ENCODE measurements at places on chromosomes 5 and 9. TPM values are rescaled to one million over a fixed set of nuclear protein-coding genes. Genes with fewer than 3 reads are reported as not detected.

The TRPM3 gene
- not detected for total RNA-seq

The PCDHA9 gene
- total RNA-seq, result 1.7 TPM

The IDNK gene
- total RNA-seq, result 5.7 TPM

DNA sequence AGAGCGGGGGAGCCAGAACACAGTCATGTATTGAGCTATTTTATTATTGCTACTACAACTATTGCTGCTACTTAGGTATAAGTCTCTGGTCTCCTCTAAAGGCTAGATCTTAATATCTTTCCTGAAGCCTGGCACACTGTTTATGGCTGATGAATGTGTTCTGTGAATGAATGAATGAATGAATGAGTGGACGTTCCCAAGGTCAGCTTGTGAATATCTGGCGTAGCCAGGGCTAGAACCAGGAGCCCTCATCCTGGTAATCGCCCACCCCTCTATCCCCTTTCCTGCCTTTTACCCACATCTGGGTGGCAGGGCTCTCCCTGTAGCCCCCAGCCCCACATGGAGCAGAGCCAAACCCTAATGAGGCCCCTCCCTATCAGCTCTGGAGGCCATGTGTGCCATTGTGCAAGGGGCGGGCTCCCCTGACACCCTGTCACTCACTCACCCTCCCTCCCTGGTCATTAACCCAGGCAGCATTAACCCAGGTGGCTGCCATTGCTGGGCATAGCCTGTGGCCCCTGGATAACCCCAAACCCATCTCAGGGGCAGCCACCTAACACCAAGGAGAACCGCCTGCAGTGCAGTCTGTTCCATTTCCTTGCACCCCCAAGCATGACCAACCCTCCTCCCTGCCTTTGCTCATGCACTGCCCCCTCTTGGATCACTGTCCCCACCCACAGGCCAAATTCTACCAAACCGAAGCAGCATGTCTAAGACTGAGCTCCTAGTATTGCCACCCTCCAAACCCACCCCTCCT is 2.0 kb upstream of the AKNA start:
- no peaks in the 10 kb centered on the region for H3K27me3 ChIP-seq
- no peak for DNase-seq
- H3K36me3 ChIP-seq, result peaks cover 8% of the 10 kb centered on the region
- H3K4me3 ChIP-seq, result no peak overlapping the region
- no peak overlapping the region for H3K27ac ChIP-seq
- peaks cover 48% of the 10 kb centered on the region for H3K4me1 ChIP-seq

DNA sequence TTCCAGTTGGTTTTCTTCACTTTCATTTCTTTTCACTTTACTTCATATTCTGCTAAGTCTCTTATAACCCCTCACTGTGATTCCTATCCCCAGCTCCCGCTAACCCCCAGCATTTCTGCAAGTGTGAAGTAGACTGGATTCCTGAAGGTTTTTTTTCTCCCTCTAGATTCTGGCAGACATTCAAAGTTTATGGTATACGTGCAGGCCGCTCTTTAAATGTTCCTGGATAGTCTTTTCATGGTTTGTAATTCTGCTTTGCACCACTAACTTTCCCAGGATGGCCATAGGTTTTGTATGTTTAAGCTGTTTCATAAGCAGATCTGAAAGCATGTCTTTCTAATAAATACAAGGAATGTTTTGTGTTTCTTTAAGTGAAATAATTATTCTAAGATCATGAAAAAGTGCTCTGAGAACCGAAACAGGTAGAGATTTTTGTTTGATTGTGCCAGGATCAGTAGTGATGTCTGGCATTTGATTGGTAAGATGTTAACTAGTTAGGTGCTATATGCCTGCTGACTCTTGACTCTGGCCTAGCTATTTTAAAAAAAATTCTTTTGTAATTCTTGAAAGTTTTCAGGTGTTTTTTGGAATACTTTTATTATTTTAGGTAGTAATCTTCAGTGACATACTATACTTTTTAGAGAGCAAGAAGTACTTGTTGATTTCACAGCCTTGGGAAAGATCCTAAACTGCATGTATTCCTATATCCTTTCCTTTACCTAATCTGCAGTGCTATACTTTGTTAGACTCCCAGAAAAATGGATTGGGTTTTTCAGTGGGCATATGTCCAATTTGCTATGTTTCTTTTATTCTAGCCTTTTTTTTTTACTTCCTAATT is 29.7 kb downstream of the CNOT6 start:
- peak overlapping the region; percentile 47 for H3K4me3 ChIP-seq
- peaks cover 50% of the 10 kb centered on the region for H3K4me1 ChIP-seq
- no peak for DNase-seq
- H3K36me3 ChIP-seq, result no peaks in the 10 kb centered on the region

DNA sequence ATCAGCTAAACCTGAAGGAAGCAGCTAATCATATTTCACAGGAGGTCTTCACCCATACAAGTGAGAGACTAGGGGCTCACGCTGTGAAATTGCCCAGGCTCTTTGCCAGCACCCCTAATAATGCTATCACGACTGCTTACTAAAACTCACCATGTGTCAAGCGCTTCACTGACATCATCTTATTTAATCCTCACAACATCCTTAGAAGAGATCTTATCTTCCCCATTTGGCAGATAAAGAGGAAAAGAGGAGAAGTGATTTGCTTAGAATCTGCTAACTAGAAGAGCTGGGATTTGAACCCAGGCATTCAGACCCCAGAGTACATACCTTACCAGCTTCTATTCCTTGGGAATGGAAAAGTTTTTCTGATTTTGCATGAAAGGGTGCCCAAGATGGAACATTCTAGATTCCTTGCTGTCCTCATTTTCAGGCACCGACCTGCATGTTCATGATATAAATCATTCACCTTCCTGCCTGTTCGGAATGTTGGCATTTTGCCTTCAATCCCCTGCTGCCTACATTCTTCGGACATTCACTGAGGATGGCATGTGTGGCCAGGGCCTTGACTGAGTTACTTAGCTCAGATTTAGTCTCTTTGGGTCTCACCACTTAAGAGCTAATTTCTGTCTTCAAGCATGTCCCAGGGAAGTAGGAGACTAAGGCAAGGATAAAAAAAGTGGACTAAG is 88.1 kb downstream of the SH3TC2 start:
- H3K27ac ChIP-seq, result peak overlapping the region; percentile 33
- no peak for DNase-seq
- no peaks in the 10 kb centered on the region for H3K36me3 ChIP-seq
- H3K4me3 ChIP-seq, result no peak overlapping the region
- no peaks in the 10 kb centered on the region for H3K27me3 ChIP-seq

- DNase-seq, result no peak
- H3K4me3 ChIP-seq, result no peak overlapping the region
- no peak overlapping the region for H3K27ac ChIP-seq
- peaks cover 5% of the 10 kb centered on the region for H3K36me3 ChIP-seq
- H3K4me1 ChIP-seq, result peaks cover 17% of the 10 kb centered on the region
- H3K27me3 ChIP-seq, result no peaks in the 10 kb centered on the region
These were observed 12.5 kb downstream of the NINJ1 start for GRCh38 chr9:93121316-93122241.

DNA sequence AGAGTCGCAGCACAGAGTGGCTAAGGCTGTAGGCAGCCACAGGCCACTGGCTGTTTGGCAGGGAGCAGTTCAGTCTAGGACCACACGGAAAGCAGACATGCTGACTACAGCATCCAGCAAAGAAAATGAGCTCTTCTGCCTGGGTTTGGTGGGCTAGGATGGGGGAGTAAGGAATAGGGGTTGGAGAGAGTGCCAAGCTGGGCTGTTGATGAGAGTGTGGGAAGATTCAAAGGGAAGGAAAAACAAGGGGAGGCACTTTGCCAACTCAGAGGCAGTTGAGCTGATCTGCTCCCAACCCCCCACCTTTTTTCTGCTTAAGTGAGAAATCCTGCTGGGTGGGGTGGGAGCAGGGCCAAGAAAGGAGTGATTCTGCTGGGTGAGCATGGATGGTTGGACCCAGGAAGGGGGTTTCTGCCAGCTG is 35.9 kb downstream of the SVEP1 start:
- H3K27me3 ChIP-seq, result no peaks in the 10 kb centered on the region
- no peak overlapping the region for H3K4me3 ChIP-seq
- H3K4me1 ChIP-seq, result peaks cover 5% of the 10 kb centered on the region

DNA sequence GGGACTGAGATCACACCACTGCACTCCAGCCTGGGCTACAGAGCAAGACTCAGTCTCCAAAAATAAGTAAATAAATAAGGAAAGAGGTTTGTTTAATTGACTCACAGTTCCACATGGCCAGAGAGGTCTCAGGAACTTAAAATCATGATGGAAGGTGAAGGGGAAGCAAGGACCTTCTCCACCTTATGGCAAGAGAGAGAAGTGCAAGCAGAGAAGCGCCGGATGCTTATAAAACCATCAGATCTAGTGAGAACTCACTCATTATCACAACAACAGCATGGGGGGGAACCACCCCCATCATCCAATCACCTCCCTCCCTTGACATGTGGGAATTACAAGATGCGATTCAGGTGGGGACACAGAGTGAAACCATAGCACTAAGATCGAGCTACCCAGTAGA is 22.8 kb upstream of the RGMB start:
- H3K27me3 ChIP-seq, result no peaks in the 10 kb centered on the region
- H3K36me3 ChIP-seq, result peaks cover 3% of the 10 kb centered on the region
- no peak overlapping the region for H3K4me3 ChIP-seq
- no peak overlapping the region for H3K27ac ChIP-seq

GRCh38 chr5:147547730-147548129 is 37.9 kb upstream of the DPYSL3 start:
- H3K4me3 ChIP-seq, result no peak overlapping the region
- no peak for DNase-seq
- H3K27ac ChIP-seq, result no peak overlapping the region
- H3K4me1 ChIP-seq, result peaks cover 5% of the 10 kb centered on the region
- no peaks in the 10 kb centered on the region for H3K36me3 ChIP-seq

DNA sequence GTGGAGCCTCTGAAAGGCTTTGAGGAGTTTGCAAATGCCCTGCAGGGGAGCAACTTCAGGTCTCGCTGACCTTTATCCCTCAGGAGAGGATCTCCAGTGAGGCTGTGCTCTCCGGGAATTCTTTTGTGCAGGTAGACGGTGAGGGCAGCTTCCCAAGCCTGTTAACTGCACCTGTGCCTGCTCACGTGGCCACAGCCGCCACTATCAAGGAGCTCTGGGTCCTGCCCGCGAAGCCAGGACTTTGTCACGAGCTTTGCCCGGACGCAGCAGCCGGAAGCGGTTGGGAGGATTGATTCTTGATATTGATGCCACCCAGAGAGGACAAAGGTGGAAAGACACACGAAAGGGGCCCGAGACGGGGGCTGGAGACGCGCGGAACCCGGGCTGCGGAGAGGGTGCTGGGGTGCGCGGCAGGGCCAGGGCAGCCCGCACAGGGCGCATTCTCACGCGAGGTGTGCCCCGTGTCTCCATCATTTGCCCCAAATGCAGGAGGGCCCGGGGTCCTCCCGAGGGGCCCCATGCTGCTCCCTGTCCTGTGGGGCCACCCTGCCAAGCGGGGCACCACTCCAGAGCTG is 18.2 kb downstream of the SLC9A3 start:
- H3K4me3 ChIP-seq, result no peak overlapping the region
- DNase-seq, result no peak
- H3K36me3 ChIP-seq, result no peaks in the 10 kb centered on the region

DNA sequence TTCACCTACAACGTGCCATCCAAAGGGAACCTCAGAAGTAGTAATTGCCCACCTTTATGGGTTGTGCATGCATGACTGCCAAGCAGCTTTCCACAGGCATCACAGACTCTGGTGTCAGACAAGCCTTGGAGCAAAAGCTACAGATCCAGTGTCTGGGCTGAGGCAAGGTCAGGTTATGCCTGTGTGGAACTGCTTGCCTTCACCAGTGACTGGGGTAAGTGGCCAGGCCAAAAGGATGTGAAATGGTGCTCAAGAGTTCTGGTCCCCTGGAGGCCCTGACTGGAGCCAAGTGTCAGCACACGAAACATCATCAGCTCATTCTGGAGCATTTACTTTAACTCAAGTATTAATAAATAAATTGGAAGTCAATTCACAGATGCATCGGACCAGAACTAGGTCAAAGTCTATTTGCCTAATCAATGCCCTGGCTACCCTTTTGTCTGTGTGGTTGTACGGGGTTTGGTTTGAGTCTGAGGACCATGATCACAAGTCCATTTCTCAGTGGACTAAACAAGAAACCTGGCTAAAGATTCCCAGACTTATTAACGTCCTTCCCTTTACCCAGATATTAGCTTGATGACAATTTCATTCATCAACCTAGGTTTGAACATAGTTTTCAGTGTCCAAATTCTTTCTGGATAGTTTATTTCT is 41.5 kb upstream of the ZBED3 start:
- no peak overlapping the region for H3K4me3 ChIP-seq
- H3K4me1 ChIP-seq, result peaks cover 16% of the 10 kb centered on the region
- DNase-seq, result no peak

GRCh38 chr5:103829585-103829984 is 267.0 kb upstream of the NUDT12 start:
- H3K4me1 ChIP-seq, result no peaks in the 10 kb centered on the region
- no peak overlapping the region for H3K4me3 ChIP-seq
- no peaks in the 10 kb centered on the region for H3K27me3 ChIP-seq
- no peak overlapping the region for H3K27ac ChIP-seq
